ENCODE measurements at places on chromosomes 13 and 19.
A peak's percentile ranks its signal among the peaks of the same experiment; 100 is the strongest.

GRCh38 chr13:23777575-23777870 is 111.7 kb downstream of the MIPEP start:
- DNase-seq = no peak

GRCh38 chr19:40741527-40742390 is 8.5 kb downstream of the ACTMAP start:
- DNase-seq = no peak

- DNase-seq = peak; percentile 71
Observed at GRCh38 chr19:4077800-4078684, 11.3 kb upstream of the ZBTB7A start.

- no peak for DNase-seq
Observed at GRCh38 chr19:19858751-19859150, 6.9 kb upstream of the ZNF253 start.

- no peak for DNase-seq
Observed at GRCh38 chr19:15062036-15062435, 12.8 kb downstream of the CASP14 start.

- no peak for DNase-seq
Observed at GRCh38 chr13:41751734-41752445, 209.0 kb downstream of the VWA8 start.
